ENCODE measurements at places on chromosomes 11 and 22. TPM values are rescaled to one million over a fixed set of nuclear protein-coding genes. Genes with fewer than 3 reads are reported as not detected.

- H3K4me1 ChIP-seq = no peaks in the 10 kb centered on the region
- H3K4me3 ChIP-seq = no peak overlapping the region
- 0 out of 3 replicates have a peak, but pooled peaks cover 6% of the 10 kb centered on the region for H3K27me3 ChIP-seq
- no peaks in the 10 kb centered on the region for H3K36me3 ChIP-seq
- DNase-seq = no peak
Observed at GRCh38 chr11:79160791-79161403, 279.9 kb downstream of the TENM4 start.

The SYTL2 gene
- total RNA-seq = 0.77 TPM

GRCh38 chr11:120708511-120709183 is 197.1 kb downstream of the GRIK4 start:
- no peaks in the 10 kb centered on the region for H3K27me3 ChIP-seq
- H3K4me1 ChIP-seq = peaks cover 41% of the 10 kb centered on the region
- no peaks in the 10 kb centered on the region for H3K36me3 ChIP-seq
- H3K4me3 ChIP-seq = no peak overlapping the region
- H3K27ac ChIP-seq = no peak overlapping the region
- DNase-seq = no peak

The MRGPRX3 gene
- total RNA-seq = not detected

The ISX gene
- total RNA-seq = 3.0 TPM

GRCh38 chr22:19620742-19621371 is 93.4 kb upstream of the SEPTIN5 start:
- DNase-seq = no peak
- H3K27ac ChIP-seq = no peak overlapping the region
- peaks cover 55% of the 10 kb centered on the region for H3K27me3 ChIP-seq
- no peaks in the 10 kb centered on the region for H3K36me3 ChIP-seq
- H3K4me3 ChIP-seq = no peak overlapping the region
- H3K4me1 ChIP-seq = no peaks in the 10 kb centered on the region

The GRAP2 gene
- total RNA-seq = not detected

DNA sequence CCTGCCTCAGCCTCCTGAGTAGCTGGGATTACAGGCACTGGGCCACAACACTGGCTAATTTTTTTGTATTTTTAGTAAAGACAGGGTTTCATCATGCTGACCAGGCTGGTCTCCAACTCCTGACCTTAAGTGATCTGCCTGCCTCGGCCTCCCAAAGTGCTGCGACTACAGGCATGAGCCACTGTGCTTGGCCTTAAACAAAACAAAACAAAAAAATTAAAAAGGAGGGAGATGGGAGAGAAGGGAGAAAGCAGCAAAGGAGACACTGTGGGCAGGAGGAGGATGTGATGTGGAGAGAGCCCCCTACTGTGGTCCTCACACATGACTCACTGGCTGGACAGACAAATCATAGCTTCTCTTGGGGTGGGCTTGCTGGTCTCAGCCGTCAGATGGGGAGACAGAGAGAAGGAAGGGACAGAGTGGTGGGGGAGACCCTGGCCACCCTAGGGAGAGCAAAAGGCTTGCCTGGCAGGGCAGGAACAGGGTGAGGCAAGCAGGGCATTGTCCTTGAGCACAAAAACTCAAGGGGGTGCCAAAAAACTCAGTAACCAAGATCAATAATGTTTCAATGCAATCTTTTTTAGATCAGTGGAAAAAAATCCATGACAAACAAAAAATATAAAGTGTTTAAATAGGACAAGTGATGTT is 31.6 kb downstream of the TPST2 start:
- no peaks in the 10 kb centered on the region for H3K4me1 ChIP-seq
- no peak overlapping the region for H3K27ac ChIP-seq
- H3K4me3 ChIP-seq = no peak overlapping the region
- no peak for DNase-seq
- no peaks in the 10 kb centered on the region for H3K27me3 ChIP-seq

DNA sequence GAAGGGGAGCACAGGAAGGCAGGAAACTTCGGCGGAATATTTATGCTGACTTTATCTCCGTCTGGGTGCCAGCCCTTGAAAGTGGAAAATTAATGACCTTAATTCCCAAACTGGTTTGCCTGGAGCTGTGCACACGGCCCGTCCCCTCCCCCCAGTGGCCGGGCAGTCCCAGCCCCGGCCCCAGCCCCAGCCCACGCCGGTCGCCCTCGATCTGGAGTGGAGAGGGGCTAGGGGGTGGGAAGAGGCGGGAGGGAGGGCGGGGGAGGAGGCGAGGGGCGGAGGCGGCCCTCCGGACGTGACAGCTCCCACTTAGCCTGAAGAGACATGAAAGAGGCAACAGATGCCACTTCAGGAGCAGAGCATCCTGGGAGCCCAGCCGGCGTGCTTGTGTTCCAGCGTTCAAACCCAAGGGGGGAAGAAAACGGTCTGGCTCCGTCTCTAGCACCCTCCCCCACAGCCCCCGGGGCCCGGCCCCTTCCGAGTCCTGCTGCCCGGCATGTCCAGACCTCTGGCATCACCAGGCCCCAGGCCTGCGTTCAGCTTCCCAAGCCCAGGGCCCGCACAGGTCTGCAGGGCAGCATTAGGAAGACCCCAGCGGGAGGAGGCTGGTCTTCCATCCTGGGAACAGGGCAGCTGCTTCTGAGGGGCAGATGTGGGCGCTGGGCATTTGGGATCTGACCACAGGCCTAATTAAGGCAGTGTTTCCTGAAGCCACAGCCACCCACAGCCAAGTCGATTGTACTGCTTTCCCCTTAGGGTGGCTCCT is 20.0 kb upstream of the LMO1 start:
- no peaks in the 10 kb centered on the region for H3K36me3 ChIP-seq
- H3K27me3 ChIP-seq = peaks cover 6% of the 10 kb centered on the region
- no peak overlapping the region for H3K4me3 ChIP-seq
- DNase-seq = no peak
- no peak overlapping the region for H3K27ac ChIP-seq

DNA sequence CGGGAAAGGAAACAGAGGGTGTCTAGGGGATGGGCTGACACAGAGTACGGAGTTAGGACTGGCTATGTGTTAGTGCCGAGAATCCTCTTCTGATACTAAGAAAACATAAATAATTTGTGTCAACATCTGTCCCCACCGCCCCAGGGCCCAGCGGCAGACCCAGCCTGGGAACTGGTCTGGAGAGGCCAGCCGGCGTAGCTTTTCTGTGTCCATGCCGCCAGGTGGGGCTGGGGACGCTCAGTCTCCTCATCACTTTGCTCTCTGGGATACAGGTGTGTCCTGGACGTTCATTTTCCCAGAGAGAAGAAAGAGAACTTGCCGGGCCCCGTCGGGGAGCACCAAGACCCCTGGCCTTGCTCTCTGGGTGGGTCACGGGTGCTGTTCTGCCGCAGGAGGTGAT is 54.7 kb downstream of the WNT7B start:
- no peaks in the 10 kb centered on the region for H3K36me3 ChIP-seq
- DNase-seq = peak; percentile 13
- H3K27ac ChIP-seq = no peak overlapping the region
- H3K4me3 ChIP-seq = no peak overlapping the region

The ANO3 gene
- total RNA-seq = 0.44 TPM

- H3K27ac ChIP-seq = no peak overlapping the region
- H3K4me1 ChIP-seq = no peaks in the 10 kb centered on the region
- DNase-seq = no peak
Observed at GRCh38 chr22:47540011-47540410, 777.6 kb downstream of the TBC1D22A start.

The C11orf42 gene
- total RNA-seq = not detected

The OR5A1 gene
- total RNA-seq = not detected

DNA sequence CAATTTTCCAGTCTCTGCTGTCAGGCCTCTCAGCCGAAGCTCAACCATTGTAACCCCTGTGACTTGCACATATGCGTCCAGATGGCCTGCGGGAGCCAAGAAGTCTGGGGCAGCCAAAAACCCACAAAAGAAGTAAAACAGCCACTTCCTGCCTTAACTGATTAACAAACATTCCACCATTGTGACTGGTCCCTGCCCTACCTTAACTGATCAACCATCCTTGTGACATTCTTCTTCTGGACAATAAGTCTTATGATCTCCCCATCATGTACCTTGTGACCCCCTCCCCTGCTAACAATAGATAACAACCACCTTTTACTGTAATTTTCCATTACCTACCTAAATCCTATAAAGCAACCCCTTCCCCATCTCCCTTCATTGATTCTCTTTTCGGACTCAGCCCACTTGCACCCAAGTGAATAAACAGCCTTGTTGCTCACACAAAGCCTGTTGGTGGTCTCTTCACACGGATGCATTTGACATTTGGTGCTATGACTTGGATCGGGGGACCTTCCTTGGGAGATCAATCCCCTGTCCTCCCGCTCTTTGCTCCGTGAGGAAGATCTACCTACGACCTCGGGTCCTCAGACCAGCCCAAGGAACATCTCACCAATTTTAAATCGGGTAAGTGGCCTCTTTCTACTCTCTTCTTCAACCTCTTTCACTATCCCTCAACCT is 1.3 kb upstream of the NDUFC2 start:
- no peak overlapping the region for H3K27ac ChIP-seq
- no peak overlapping the region for H3K4me3 ChIP-seq
- H3K4me1 ChIP-seq = peaks cover 55% of the 10 kb centered on the region
- no peaks in the 10 kb centered on the region for H3K27me3 ChIP-seq
- H3K36me3 ChIP-seq = no peaks in the 10 kb centered on the region

DNA sequence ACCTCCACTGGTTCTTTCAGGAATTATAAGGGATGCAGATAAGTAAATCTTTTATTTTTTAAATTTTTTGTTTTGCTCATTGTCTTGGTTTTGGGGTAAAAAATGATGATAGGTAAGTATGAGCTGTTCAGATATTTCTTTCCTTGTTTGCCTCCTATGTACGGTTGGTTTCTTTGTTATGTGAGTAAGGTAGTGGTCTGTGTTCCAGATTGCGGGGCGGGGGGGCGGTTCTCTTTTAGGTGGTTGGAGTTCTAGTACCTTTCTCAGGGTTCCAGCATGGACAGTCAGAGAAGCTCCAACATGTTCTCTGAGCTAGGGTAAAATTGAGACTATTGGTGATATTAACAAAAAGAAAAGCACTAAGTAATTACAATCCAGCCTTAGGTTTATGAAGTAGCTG is 2.4 kb downstream of the CTNND1 start:
- DNase-seq = no peak
- H3K27me3 ChIP-seq = no peaks in the 10 kb centered on the region
- H3K36me3 ChIP-seq = no peaks in the 10 kb centered on the region
- peak overlapping the region; percentile 97 for H3K4me3 ChIP-seq

DNA sequence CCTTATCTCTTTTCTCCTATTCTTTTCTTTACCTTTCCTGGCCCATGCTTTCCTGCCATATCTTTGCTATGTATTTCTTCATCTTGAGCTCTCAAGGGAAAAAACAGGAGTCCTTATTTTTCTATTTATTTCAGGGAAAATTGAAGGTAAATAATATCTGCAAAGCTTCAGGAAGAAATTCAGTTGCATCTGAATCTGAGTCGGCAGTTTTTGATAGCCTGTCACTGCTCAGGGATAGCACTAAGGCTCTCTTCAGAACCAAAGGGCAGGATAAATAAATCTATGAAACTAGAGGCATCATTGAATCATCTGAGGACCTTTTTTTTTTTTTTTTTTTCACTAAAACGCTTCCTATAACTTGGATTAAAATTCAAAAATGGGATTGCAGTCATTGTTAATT is 288.9 kb downstream of the TMEM135 start:
- no peaks in the 10 kb centered on the region for H3K27me3 ChIP-seq
- no peak overlapping the region for H3K4me3 ChIP-seq
- H3K4me1 ChIP-seq = no peaks in the 10 kb centered on the region
- H3K27ac ChIP-seq = no peak overlapping the region

GRCh38 chr11:102802341-102802740 is 4.4 kb upstream of the MMP1 start:
- no peaks in the 10 kb centered on the region for H3K36me3 ChIP-seq
- no peak overlapping the region for H3K27ac ChIP-seq
- DNase-seq = no peak
- H3K4me3 ChIP-seq = no peak overlapping the region
- H3K4me1 ChIP-seq = no peaks in the 10 kb centered on the region

DNA sequence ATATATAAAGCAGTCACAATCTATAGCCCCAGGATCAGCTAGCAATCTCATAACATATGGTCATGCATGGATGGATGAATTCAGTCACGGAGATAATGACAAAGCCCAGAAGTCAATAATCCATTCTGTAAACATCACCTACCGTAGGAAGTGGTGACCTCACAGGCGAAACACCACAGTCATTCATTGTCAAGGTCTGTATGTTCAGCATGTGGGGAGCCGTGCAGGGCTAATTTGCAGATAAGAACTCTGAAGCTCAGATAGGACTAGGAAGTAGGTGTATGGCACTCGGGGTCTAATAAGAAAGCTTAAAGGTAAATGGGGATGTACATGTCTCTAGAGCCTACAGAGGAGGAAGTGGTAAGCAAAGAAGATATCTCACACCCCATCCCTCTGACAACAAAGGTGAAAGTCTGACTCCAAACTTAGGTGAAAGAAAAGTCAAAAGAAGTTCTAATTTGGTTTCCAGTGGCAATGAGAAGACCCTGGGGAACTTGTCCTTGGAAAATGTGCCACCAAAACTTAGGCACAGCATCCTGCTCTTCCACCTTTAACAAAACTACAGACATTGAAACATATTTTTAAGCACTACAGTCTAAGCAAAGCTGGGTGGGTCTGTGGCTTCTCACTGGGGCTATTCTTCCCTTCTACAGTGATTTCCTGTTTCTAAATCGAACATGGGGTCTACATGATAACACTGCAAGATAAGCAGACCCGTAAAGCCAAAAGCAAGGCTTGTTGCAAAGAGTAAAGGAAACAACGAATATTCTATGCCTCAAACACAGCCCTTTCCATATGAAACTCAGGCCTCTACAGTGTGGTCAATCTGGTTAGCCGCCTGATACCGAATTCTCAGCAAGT is 5.2 kb downstream of the CRTAM start:
- H3K4me1 ChIP-seq = peaks cover 14% of the 10 kb centered on the region
- no peak overlapping the region for H3K4me3 ChIP-seq
- peaks cover 12% of the 10 kb centered on the region for H3K27me3 ChIP-seq
- H3K27ac ChIP-seq = no peak overlapping the region
- DNase-seq = peak; percentile 81

All from HepG2 (cell line).